T-helper 1 cell (primary cell): ENCODE measurements at places on chromosomes 12 and 14.

- DNase-seq = no peak
These were observed 213.1 kb downstream of the TMEM121 start for GRCh38 chr14:105739331-105740102.

- DNase-seq = no peak
These were observed 165.4 kb upstream of the CCDC198 start for GRCh38 chr14:57659052-57659451.

- no peak for DNase-seq
These were observed 435.3 kb upstream of the TMTC1 start for GRCh38 chr12:30219047-30219446.

DNA sequence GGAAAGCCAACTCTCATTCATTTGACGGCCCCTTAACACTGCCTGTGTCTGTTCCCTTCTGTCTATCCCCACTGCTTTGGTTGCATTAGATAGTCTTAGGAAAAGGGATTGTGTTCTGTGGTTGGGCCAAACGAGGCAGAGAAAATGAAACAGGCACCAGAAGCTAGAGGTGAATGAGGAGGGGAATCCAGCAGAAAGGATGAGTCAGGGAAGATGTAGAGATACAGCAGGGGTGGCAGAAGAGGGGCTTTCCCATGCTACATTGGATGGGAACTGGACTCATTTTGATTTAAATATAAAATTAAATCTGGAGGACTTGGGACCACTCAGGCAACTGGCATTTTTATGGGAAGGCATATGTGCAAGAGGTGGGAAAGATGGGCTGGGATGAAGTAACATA is 43.3 kb downstream of the OTOGL start:
- DNase-seq = no peak

- no peak for DNase-seq
These were observed 3.1 kb upstream of the LMO3 start for GRCh38 chr12:16608946-16609539.

GRCh38 chr12:20376984-20377383 is 8.6 kb downstream of the PDE3A start:
- no peak for DNase-seq

- no peak for DNase-seq
These were observed 175.0 kb upstream of the SYT10 start for GRCh38 chr12:33614630-33615029.

- DNase-seq = no peak
These were observed 167.2 kb upstream of the BMP4 start for GRCh38 chr14:54123841-54124240.
